ENCODE measurements at places on chromosomes 7 and 10. TPM values are rescaled to one million over a fixed set of nuclear protein-coding genes. Genes with fewer than 3 reads are reported as not detected.

DNA sequence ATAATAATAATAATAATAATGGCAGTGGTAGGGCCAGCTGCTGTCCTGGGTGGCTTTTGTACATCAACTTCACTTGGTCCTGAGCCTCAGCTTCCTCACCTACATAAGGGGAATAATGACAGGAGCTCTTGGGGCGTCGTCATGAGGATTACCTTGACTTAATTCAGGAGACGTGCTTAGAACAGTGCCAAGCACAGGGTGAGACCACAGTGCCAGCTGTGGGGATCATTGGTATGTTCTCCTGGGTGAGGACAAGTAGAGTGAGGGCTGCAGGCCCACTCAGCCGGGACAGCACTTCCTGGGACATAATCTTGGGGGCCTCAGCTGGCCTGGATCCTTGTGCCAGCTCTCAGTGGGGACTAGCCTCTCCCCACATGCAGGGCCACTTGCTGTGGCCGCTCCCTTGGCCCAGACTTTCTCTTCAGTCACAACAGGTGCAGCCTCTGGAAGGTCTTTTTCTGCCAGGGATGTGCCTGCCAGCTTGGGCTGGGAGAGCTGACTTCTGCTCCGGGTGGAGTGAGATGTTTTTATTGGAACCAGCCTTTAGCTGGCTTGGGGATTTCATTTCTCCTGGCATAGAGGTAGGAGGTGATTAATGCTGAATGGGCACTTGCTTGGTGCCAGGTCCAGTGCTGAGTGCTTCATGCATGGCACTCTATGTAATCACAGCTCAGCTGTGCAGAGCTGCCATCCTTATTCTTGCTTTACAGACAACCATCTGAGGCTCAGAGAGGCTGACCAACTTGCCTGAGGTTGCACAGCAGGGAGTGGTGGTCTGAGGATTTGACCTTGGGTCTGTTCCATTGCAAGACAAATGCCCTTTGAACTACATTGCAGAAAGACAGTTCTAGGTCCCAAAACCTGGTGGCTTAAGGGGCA is 45.3 kb downstream of the TSPAN15 start:
- no peak overlapping the region for H3K27ac ChIP-seq
- no peak for DNase-seq
- peaks cover 9% of the 10 kb centered on the region for H3K4me1 ChIP-seq
- no peaks in the 10 kb centered on the region for H3K27me3 ChIP-seq
- H3K4me3 ChIP-seq: no peak overlapping the region
- H3K36me3 ChIP-seq: no peaks in the 10 kb centered on the region

DNA sequence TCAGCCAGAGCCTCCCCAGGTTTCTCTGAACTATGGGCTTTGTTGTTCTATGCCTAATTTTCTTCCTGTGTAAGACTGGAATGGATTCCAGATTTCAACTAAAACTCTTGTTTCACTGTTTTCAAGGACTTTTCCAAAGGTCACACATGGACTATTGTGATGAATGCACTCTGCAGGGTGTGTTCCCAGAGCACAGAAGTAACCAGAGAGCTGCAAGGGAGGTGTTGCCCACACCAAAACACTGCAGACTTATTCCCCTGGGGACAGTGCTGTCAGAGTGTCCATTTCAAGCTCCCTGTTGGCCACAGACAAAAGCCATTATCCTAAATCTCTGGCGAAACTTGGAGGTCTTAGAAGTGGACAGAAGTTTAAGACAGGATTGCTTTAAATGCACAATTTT is 231.6 kb downstream of the TRIL start:
- H3K36me3 ChIP-seq: no peaks in the 10 kb centered on the region
- no peak overlapping the region for H3K27ac ChIP-seq
- DNase-seq: no peak
- H3K4me1 ChIP-seq: peaks cover 14% of the 10 kb centered on the region

DNA sequence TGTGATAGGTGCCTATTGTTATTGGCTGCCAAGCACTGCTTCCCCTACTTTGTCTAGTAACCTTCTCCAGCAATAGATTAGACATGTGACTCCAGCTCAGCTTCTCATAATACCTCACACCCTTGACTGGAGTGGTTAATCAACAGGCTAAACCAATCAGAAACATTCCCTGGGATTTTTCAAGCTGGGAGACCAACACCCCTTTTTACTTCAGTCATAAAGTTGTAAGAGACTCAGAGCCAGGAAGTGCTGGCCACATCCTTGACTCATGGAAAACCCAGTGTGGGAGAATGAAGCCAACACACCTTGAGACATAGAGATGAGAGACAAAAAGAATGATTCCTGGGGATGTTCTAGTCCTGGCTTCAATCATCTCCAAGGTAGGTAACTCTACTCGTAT is 62.6 kb upstream of the HECTD2 start:
- DNase-seq: no peak
- no peak overlapping the region for H3K4me3 ChIP-seq
- no peaks in the 10 kb centered on the region for H3K27me3 ChIP-seq
- no peak overlapping the region for H3K27ac ChIP-seq

GRCh38 chr10:11638055-11638698 is 26.7 kb upstream of the USP6NL start:
- H3K4me3 ChIP-seq: no peak overlapping the region
- no peak overlapping the region for H3K27ac ChIP-seq
- peaks cover 4% of the 10 kb centered on the region for H3K27me3 ChIP-seq
- no peaks in the 10 kb centered on the region for H3K36me3 ChIP-seq
- DNase-seq: no peak

DNA sequence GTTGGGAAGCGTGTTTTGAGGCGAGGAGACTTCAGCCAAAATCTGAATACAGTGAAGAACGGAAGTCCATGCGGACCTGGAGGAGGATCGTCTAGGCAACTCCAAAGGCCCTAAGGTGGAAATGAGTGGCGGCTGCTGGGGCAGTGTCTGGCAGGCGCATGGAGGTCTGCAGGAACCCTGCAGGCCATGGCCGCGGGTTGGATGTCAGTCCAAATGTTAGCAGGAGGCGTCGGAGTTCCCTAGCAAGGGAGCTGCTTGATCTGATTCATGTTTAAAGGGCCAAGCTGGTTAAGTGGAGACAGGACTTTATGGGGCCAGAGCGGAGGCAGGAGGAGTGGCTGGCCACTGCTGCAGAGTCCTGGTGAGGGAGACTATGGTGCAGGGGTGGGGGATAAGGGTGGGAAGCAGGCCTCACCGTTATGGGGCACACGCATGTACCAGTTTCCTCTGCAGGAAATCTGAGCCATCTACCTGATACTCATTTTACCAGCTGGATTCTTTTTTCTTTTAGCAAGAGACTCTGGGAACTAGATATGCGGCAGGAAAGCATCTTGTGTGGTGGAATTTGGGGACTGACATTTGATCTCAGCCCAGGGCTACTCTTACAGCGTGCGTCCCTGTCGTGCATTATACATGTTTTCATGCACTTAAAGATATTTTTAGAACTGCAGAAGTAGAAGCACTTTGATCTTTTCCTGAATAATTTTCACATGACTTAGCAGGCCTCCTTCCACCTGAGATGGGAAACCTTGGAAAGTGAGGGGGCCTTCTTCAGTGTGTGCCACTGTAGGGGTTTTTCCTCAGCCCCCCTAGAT is 6.6 kb upstream of the REPIN1 start:
- peaks cover 74% of the 10 kb centered on the region for H3K4me1 ChIP-seq
- H3K4me3 ChIP-seq: no peak overlapping the region
- no peaks in the 10 kb centered on the region for H3K27me3 ChIP-seq
- peak overlapping the region; percentile 36 for H3K27ac ChIP-seq

- no peak overlapping the region for H3K4me3 ChIP-seq
- no peaks in the 10 kb centered on the region for H3K27me3 ChIP-seq
- peaks cover 14% of the 10 kb centered on the region for H3K36me3 ChIP-seq
- no peak for DNase-seq
Measured at GRCh38 chr7:39702133-39702532, 78.8 kb downstream of the RALA start.

DNA sequence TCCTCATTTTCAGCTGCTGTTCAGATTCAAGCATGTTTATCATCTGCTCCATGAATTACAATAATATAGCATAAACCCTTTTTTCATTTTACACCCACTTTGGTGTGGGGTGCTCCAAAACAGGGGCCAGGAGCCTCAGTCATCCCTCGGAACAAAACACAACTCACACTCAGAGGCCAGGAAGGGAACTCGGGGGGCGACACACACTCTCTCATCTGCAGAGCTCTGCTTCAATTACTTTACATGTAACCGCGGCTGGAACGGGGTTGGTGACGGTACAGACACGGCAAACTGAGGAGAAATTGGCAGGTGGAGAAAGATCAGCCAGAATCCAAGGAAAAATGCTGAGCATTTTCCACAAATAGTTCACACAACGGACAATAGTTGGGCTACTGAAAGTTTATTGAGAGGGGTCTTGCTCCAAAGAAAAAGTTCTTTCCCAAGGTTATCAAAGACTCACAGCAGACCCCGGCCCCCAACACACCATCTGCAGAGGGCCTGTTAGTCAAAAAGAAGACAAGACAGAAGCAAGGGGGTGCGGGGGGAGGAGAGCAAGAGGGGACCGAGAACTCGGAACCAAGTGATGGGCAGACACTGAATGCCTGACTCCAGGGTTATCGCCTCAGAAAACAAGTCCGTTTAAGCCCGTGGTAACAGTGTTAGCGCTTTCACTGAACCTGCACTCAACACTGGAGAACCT is 20.5 kb downstream of the DIP2C start:
- H3K4me3 ChIP-seq: no peak overlapping the region
- peaks cover 1% of the 10 kb centered on the region for H3K27me3 ChIP-seq
- no peak for DNase-seq
- no peak overlapping the region for H3K27ac ChIP-seq

DNA sequence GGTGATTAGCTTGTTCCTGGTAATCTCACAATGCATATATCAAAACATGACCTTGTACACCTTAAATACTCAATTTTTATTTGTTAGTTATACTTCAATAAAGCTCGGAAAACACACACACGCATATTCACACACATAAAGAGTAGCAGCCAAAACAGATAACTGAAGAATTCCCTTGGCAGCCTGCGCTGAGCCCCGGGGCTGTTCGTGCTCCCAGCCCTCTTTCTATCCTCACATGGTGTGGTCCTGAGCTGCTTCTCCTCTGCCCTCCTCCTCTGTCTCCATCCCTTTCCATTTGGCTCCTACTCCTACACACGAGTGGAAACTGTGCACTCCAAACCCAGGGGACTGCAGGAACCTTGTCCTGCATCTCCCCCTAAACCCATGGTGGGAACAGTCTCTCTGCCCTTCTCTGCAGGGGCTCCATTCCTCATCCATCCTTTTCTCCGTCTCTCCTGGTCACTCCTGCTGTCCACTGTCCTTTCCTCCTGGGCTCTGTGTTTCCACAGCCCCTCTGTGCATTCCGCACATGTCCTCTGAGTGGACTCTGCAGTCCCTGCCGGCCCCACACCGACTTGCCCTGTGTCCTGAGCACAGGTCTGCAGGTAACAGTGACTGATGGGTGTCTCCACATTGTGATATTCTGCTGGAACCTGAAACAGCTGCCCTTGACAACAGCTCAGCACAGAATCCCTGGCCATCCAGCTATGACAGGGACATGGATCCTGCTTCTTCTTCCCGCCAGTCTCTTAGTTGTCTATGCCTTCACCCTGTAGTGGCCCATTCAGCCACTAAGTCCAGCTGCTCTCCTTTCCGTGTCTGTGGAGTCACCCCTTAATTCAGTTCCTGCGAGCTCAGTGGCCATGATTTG is 216.8 kb upstream of the ZNF32 start:
- no peak overlapping the region for H3K4me3 ChIP-seq
- H3K27ac ChIP-seq: no peak overlapping the region

GRCh38 chr10:72309290-72310240 is 35.8 kb downstream of the DDIT4 start:
- H3K27ac ChIP-seq: peak overlapping the region; percentile 71
- peak overlapping the region; percentile 50 for H3K4me3 ChIP-seq
- H3K36me3 ChIP-seq: no peaks in the 10 kb centered on the region
- no peaks in the 10 kb centered on the region for H3K27me3 ChIP-seq
- no peak for DNase-seq

DNA sequence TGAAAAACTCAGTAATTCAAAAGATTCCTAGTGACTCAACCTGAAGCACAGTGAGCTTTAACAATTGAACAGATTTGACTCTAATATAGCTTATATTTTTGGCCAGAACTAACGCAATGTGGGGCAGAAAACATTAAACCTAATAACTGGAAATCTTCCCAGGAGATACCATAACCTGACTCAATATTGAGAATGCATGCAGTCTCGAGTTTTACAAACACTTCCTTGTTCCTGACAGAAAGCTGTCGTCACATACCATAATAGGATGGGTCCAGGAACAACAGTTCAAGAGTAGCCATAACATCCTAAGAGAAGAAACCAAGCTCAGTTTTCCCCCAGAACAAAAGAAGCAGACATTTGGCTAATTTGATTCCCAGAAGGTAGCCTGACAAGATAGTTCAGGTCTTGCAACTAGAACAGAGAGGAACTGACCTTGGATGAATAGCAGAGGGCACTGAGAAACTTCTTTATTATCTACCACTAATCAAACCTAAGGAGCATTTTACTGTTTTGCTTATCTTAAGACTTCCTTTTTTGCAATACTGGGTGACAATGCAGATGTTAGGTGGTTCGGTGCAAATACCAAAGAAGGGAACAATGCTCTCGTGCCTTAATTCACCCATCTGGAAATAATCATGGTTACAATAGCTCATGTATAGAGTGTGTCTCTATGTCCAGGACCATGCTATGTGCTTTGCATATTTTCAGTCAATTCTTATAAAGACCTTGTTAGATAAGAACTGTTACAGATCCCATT is 38.6 kb upstream of the ACSL5 start:
- H3K36me3 ChIP-seq: no peaks in the 10 kb centered on the region
- H3K4me1 ChIP-seq: peaks cover 4% of the 10 kb centered on the region
- no peak overlapping the region for H3K27ac ChIP-seq
- no peak for DNase-seq

- DNase-seq: no peak
- no peaks in the 10 kb centered on the region for H3K4me1 ChIP-seq
- H3K27ac ChIP-seq: no peak overlapping the region
- no peak overlapping the region for H3K4me3 ChIP-seq
- H3K27me3 ChIP-seq: no peaks in the 10 kb centered on the region
Measured at GRCh38 chr7:41113719-41114118, 589.2 kb downstream of the INHBA start.

GRCh38 chr10:116784651-116785050 is 42.3 kb upstream of the HSPA12A start:
- peaks cover 7% of the 10 kb centered on the region for H3K27me3 ChIP-seq
- no peak overlapping the region for H3K27ac ChIP-seq
- H3K36me3 ChIP-seq: no peaks in the 10 kb centered on the region
- no peak overlapping the region for H3K4me3 ChIP-seq
- no peak for DNase-seq
- H3K4me1 ChIP-seq: peaks cover 12% of the 10 kb centered on the region

GRCh38 chr7:25855854-25856782 is 295.9 kb upstream of the NFE2L3 start:
- H3K27ac ChIP-seq: no peak overlapping the region
- peaks cover 37% of the 10 kb centered on the region for H3K27me3 ChIP-seq
- no peak for DNase-seq

GRCh38 chr7:20562461-20562860 is 53.0 kb upstream of the ABCB5 start:
- H3K4me3 ChIP-seq: no peak overlapping the region
- H3K4me1 ChIP-seq: no peaks in the 10 kb centered on the region
- DNase-seq: no peak

GRCh38 chr7:29287366-29287765 is 92.8 kb downstream of the CHN2 start:
- H3K36me3 ChIP-seq: no peaks in the 10 kb centered on the region
- H3K27ac ChIP-seq: no peak overlapping the region
- H3K4me3 ChIP-seq: no peak overlapping the region
- no peak for DNase-seq

The USP6NL gene
- total RNA-seq: 7.9 TPM

The MRLN gene
- not detected for total RNA-seq

The SEMA3E gene
- total RNA-seq: not detected

The C10orf105 gene
- total RNA-seq: 0.25 TPM

The ZC3HAV1L gene
- 0.36 TPM for total RNA-seq

The PDE6C gene
- total RNA-seq: not detected

The IDI2 gene
- not detected for total RNA-seq

The PYROXD2 gene
- total RNA-seq: 20.3 TPM

The TSPAN33 gene
- total RNA-seq: 12.4 TPM

The TWIST1 gene
- not detected for total RNA-seq

Measured in naive thymus-derived CD8-positive, alpha-beta T cell (primary cell).